Bone marrow (tissue), 2 donors: ENCODE measurements at places on chromosomes 1 and 21.

GRCh38 chr1:209755926-209756614, at the start of gene TRAF3IP3:
TRAF3IP3 (plus strand) TSS chr1:209756053; CDS start chr1:209760040, 3,987 bp downstream.
- peak; percentile 88 for DNase-seq

GRCh38 chr1:103489935-103490334, 35.6 kb upstream of the RNPC3 start:
- no peak for DNase-seq

DNA sequence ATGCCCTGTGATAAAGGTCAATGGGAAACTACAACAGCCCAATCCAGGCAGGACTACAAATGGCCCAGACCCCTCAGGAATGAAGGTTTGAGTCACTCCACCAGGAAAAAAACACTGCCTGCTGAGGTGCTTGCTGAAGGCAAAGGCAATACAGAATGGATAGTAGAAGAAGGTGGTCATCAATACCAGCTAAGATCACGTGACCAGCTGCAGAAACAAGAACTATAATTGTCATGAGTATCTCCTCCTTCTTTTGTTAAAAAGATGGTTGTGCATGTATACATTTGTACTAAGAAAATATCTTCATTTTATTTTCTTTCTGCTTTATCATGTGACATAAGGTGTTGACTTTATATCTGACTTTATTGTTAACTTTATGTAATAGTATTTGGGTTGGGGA, 23.4 kb upstream of the ZNF644 start:
- DNase-seq = no peak

- no peak for DNase-seq
These were observed 13.0 kb upstream of the PLPPR5 start for GRCh38 chr1:99017655-99018054.

DNA sequence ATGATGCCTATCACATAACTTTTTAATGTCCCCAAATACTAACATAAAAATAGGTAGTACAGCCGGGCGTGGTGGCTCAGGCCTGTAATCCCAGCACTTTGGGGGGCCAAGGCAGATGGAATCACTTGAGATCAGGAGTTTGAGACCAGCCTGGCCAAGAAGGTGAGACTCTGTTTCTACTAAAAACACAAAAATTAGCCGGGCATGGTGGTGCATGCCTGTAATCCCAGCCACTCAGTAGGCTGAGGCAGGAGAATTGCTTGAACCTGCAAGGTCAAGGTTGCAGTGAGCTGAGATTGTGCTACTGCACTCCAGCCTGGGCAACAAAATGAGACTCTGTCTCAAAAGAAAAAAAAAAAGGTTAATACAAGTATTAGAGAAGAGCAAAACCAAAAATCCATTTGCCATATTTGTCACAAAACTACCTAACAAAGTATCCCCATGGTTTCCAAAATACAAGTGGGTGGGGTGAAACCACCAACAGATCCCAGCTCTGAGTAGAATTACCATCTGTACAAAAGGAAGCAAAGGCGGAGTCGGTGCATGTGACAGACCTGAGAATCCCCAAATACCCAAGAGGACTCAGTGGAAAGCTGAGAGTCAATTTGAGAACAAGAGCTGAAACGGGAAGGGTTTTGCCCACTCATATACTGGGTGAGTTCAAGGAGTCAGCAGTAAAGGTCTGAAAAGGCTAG, 113.2 kb downstream of the TOMM20 start:
- DNase-seq = no peak

- DNase-seq = no peak
These were observed 7.5 kb downstream of the NBPF1 start for GRCh38 chr1:16605532-16606505.

- DNase-seq = no peak
These were observed 29.4 kb downstream of the TMPRSS2 start for GRCh38 chr21:41478319-41479177.

- no peak for DNase-seq
These were observed 5.0 kb upstream of the ZBTB48 start for GRCh38 chr1:6574818-6575217.

DNA sequence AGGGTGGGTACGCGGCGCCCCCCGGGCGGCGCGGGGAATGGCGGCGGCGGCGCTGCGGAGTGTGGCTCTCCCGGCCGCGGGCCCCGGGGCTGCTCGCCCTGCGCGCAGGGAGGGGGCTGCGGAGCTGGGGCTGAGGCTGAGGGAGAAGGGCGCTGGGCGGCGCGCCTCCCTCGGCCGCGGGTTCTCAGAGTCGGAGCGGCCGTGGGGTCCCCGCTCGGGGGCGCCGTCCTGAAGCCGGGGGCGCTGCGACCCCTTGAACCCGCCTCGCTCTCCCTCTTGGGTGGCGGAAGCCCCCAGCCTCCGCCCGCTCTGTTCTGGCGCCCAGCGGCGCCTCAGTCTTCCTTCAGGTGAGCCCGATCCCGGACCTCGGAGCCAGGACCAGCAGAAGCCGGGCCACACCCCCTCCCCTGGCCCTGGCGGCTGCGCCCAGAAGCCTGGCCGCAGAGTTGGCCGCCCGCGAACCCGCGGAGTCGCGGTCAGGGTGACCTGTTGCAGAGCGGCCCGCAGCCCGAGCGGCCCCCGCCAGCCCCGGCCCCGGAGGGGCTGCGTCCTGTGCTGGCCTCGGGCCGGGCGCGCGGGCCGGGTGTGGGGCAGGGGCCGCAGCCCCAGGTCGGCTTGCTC, 532 bp downstream of the RALGPS2 start:
- DNase-seq = no peak

- no peak for DNase-seq
These were observed 69.2 kb upstream of the PDC start for GRCh38 chr1:186530109-186530508.

- no peak for DNase-seq
These were observed 86.9 kb downstream of the OLFML2B start for GRCh38 chr1:161936786-161937185.

DNA sequence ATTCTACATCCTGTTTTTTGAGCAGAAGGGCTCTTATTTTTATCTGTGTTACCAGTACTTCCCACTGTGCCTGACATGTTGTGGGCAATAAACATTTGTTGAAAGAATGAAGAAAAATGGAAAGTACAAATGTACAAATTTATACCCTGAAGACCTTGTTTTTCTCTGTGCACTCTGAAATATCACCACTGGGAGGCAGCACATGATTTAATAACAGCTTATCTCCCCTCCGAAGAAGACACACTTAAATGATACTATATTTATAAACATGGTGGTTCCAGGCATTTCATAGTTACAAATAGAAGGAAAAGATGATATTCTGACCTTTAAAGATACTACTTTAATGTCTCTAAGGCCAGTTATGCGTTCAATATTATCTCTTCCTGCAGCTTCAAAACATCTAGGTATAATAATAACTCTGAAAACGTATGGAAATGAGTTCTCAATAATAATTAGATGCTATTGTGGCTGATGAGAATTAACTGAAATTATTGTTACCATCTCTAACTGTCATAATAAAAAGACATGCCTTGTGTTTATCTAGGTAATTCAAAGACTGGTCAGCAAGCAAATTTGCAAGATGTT, 12.8 kb downstream of the DYNLT5 start:
- DNase-seq = peak; percentile 36

- no peak for DNase-seq
These were observed 65.1 kb downstream of the ATG4C start for GRCh38 chr1:62849031-62849430.

DNA sequence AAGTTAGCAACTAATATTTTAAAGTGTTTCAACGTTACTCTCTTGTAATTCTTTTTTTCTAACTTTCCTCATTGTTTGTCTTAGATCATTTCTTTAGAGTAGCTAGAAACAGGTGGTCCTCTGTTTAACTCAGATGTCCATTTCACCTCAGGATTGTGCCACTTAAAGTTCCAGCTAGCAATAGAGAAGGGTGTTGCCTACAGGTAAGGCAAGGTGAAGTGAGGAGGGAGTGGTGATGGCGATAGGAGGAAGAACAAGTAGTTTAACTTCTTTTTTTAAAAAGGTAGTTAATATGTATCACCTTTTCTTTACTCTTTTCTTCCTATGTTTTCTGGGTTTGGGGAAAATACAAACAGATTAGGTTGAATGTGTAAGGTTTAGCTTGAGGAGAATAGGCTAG, 44.4 kb downstream of the ABCD3 start:
- no peak for DNase-seq

GRCh38 chr1:84936116-84936810, 43.3 kb upstream of the LPAR3 start:
- peak; percentile 34 for DNase-seq

DNA sequence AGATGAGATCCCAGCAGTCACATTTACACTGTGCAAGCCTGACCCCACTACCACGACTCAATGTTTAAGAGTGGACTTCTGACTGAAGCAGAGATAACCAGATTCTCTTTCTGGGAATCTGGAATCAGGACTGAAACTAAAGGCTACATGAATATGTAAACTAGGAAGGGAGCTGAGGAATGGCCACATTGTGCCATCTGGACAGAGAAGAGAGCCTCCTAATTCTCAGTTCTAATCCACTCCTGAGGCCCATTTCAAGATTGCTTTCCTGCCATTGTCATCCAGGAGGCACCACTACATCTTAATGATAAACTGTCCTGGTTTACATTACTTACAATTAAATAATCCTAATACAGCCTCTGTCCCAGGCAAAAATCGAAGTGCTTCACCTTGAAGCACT, 6.5 kb downstream of the PAXBP1 start:
- DNase-seq = no peak

- DNase-seq = no peak
These were observed 548.5 kb upstream of the NEGR1 start for GRCh38 chr1:72830606-72831390.

DNA sequence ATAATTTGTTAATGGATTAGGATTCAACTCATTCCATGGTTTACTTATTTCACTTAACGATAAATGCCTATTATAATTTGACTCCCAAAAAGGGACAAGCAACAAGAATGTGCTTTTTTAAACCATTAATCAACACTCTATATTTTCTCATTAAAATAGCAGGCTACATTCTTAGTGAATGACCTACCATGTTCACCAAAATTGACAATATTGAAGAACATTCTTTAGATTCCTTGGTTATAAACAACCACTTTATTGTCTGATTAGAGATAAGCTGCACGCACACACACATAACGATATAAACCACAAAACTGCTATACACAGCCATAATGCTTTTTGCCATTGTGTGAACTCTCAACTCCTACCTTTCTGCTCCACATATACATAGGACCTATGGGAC, 75.4 kb upstream of the LRRC7 start:
- DNase-seq = no peak

GRCh38 chr1:32116531-32116930, 8.7 kb downstream of the KPNA6 start:
- no peak for DNase-seq

DNA sequence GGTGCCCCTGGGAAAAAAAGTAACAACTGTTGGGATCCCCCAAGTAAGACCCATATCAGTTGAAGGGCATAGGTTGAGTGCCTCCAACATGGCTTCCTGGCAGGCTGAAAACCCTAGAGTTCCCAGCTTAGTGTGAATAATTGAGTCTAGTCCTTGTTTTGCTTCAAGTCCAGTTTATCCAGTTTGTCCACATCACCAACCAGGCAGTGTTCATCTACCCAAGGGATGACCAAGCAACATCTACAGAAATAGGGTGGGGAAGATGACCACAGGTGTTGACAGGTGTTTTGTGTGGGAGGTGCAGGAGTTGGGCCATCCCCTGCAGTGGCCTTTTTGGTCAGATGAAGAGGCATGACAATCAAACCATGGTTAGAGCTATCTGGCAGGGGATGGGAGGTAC, 54.3 kb upstream of the ERO1B start:
- no peak for DNase-seq

- DNase-seq = no peak
These were observed 133.7 kb downstream of the CAPN8 start for GRCh38 chr1:223531742-223532341.

- no peak for DNase-seq
These were observed 11.7 kb downstream of the SLC35E2B start for GRCh38 chr1:1680912-1681273.

DNA sequence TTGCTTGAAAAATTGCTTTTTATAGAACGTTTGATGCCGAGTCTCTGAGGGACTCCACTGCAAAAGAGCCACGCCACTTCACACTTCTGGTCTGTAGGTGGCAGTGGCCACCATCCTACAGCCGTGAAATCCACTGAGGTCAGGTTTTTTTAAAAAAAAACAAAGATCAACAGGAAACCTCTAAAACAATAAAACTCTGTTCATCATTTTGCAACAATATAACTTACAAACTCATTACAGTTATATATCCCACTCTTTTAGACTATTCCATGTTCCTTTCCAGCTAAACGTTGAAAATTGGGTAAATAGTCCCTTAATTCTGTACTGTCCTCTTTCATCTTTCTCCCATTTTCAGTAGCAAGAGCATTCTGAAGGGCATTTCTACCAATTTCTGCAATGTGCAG, 64.6 kb upstream of the FMN2 start:
- no peak for DNase-seq

DNA sequence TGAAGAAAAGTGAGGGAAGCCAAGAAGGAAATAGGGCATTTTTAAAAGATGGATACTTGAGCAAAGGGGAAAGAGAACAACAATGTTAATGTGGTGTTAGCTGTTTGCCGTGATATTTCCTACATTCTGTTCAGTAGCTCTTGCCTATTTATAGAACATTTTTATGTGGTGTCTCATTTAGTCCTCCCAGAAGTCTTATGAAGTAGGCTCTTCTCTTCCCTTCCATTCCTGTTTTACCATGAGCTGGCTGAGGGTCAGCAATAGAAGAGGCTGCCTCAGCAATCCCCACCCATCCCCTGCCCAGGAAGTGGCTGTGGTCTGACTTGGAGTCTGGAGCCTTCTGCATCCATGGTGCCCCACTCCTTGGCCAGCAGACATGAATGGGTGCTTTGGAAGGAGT, 60.1 kb downstream of the KIAA0040 start:
- no peak for DNase-seq

- no peak for DNase-seq
These were observed 28.4 kb downstream of the CHML start for GRCh38 chr1:241611736-241612135.

GRCh38 chr21:33117101-33117888, 47.4 kb downstream of the OLIG1 start:
- DNase-seq = no peak

DNA sequence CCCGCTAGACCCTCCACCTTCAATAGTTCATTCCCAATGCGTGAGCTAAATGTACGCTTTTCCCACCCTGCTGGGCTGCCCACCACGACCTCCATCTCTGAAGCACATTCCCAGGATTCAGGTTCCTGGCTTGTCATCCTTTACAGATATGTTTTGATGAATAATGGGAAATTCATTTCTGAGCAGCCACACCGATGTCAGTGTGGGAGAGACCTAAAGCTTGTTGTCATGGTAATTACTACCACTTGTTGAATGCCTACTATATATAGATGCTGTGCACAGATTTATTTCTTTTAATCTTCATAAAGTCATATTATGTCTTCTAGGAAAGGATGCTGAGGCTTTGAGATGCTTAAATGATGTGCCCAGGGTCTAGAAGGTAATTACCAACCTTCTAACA, 8.0 kb downstream of the RCSD1 start:
- no peak for DNase-seq

DNA sequence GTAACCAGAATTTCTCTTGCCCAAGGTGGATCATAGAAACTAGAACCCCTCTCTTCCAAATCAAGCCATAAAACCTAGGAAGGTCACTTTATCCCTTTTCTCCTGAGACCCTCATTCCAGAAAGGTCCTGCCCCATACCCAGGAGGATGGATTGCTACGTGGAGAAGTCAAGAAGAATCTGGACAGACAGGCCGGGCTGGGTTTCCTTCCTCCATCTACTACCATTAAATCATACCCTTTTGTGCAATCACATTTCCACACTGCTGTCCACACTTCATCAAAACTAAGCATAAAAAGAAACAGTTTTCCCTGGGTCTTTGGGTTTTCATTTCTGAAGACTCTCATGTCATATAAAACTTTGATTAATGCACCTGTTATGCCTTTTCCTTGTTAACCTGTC, 65.4 kb downstream of the C21orf91 start:
- DNase-seq = no peak
